ENCODE measurements at places on chromosomes 5 and 9.

DNA sequence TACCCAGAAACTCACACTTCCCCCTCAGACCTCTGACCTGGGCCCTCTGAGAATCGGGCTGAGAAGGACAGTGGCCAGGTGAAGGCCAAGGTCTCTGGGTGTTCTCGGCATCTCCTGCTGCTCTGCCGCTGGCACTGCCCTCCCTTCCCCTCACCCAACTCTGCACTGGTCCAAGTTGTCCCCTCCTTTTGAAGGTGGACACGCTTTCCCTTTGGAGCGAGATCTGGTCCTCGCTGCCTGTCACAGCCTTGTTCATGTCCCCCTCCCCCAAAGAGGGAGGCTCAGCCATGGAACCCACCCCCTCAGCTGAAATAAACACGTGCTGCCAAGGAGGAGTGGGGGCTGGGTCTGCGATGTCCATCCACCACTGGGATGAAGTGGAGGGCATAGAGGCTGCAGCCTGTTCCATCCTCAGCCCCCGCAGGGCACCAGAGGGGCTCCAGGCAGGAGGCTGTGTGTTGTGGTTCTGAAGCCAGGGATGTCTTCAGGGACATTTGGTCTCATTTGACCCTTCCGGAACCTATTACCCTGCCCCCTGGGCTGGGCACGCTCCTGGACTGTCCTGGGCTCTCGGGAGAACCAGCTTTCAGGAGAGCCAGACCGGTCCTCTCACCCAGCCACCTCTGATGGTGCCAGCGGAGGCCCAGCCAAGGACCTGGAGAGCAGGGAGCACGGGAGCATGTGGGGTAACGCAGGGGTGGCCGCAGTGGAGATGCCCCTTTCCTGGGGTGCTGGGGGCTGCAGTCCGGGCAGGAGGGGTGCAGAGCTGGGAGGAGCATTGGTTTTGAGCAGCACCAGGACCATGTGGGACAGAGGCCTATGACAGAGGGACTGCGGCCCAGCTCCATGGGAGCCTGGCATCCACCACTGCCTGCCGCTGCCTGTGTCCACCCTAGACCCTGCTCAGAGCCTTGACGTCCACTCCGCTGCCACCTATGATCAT, 4.7 kb upstream of the LCN2 start:
- DNase-seq: no peak

DNA sequence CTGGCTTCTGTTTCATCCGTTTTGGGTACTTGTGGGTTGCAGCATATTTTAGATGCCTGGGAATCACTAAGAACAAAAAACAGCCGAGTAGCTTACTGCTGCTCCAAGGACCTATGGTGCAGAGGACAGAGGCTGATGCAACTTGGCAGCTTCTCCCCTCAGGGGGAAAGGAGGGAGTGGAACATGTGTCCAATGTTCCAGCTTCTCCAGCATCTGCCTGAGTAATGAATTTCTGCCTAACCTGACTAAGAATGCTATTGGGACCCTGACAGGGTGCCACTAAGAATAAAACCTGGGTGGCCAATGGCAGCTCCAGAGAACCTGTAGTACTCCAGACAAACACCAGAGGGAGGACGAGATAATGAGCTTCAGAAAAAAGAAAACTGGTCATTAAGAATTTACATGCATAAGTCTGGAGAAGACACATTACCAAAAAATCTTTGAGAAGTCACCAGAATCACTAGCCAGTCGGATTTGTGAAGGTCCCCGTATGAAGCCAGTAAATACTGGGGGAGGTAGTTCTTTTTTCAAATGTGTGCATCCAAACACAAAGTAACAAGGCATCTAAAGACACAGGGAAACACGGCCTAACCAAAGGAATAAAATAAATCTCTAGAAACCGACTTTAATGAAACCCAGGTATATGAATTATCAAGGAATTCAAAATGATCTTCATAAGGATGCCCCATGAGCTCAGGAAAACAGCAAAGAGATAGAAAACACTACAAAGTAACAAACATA, 293.5 kb downstream of the HINT1 start:
- DNase-seq: no peak

DNA sequence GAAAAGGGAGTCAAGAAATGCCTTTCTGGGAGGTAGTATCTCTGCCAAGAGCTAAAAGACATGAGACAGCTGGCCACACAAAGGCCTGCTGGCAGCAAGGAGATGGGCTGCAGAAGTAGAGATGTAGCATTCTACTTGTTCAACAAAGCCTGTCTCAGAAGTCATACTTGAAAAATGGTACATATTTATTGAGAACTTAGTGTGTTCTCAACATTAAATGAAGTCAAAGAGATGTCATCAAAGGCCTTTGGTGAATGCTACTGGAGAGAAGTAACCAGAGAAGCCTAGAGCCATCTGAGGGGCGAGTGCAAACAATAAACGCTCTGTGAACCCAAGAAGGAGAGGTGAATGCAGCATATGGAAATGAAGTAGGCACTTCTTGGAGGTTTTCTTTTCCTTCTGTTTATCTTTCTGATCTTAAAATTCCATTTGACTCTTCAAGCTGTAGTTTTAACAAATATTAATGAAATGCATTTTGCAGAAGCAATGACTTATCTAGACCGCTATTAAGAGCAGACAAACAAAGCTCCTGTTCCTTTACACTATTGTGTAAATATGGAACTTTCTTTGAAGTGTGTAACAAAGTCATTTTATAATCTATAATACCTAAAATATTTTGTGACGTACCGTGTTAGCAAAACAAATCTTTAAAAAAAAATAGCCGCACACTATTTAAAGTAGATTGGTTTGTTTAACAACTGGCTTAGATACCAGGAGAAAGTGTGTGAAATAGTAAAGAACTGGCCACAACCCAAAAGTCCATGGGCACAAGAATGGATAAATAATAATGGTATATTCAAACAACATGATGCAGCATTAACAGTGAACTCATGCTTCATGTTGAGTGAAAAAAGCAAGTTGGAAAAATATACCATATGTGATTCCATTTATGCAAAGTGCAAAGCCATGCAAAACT, 70.2 kb downstream of the ZNF608 start:
- DNase-seq: no peak

DNA sequence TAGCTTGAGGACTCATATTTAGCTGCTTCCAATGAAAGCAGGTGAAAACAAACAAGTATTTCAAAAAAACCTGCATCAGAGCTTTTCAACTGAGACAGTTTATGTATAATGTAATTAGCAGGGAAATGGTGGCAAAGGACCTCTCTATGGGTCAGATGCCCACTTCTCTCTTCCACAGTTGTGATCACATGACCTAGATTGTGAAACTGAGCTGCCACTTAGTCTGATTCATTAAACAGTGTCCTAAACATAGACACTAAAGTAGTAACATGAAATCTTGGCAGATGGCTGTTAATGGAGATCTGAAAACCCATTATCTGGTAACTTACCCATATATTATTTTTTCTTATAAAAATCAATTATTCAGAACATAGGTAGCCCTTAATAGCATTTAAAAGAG, 663.6 kb upstream of the RIOK2 start:
- DNase-seq: no peak

GRCh38 chr9:12595400-12595799, 97.8 kb upstream of the TYRP1 start:
- no peak for DNase-seq

GRCh38 chr5:137032929-137033328, 466.2 kb downstream of the SPOCK1 start:
- no peak for DNase-seq

DNA sequence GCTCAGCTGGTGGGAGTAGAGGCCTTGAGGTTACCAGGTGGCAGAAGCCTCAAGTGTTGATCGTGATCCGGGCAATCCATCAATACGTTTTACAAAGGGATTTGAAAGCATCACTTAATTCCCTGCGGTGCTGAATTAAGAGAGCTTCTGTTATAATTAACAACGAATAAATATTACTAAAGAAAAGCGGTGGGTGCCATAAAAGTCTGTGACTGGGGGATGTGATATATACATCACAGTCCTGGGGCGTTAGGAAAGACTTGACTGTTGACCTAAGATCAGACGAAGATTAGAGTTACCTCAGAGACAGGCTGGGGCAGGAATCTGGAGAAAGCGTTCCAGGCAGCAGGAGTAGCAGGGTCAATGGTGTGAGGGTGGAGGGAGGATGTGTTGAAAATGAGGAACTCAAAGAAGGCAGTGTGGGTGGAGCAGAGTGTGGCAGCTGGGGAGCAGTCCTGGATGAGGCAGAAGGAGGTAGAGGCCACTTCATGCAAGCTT, 6.7 kb upstream of the C5orf63 start:
- DNase-seq: no peak

DNA sequence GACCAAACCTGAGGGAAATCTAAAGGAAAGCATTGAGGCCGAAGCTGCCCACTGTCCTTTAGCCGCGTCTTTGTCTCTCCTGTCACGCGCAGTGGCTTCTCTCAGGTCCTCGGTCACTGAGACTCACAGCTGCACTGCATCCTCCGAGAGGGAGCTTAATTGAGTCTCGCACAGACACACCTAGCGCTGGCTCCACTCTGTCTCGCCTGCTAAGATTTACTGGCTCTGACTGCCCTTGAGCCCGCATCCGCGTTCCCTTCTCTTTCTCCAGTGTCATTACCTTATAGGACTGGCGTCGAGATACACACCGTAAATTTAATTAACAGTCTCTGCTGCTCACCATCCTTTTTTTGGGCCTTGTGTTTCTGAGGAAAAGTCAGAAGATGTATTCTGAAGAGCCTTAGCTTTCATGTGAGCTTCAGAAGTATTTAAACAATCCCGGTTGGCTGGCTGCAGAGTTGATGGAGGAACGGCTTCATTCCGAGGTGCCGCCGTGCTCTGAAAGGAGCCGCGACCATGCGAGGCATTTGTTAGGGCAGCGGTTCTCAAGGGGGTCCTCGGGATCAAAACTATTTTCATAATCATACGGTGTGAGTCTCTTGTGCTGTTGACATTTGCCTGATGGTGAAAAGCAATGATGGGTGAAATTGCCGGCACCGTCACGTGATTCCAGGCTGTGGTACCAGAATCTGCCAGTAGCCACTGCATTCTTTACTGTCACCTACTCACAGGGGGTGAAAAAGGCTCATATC, 58.3 kb downstream of the GPR107 start:
- DNase-seq: no peak

GRCh38 chr9:19931098-19931890, 142.5 kb upstream of the SLC24A2 start:
- DNase-seq: no peak

GRCh38 chr5:172905346-172906140, 53.7 kb upstream of the RPL26L1 start:
- DNase-seq: no peak

DNA sequence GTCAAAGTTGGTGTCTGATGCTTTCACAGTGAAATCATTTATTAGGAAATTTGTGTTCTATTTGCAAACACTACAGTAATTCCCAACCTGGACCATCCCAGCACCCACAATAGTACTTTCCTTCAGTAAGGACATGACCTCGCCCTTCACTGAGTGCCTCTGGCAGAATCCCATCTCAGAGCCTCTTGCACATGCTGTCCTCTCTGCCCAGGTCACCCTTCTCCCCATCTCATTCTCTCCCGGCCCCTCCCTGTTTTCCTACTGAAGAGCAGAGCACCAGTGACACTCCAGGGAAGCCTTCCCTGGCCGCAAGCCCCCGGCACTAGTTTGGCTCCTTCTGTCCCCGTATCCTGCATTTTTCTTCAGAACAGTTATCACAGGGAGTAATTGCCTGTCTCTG, 220.4 kb downstream of the MAPKAP1 start:
- DNase-seq: no peak

- DNase-seq: no peak
Measured at GRCh38 chr5:169162407-169162806, 138.5 kb downstream of the SLIT3 start.

- DNase-seq: no peak
Measured at GRCh38 chr5:139635606-139636206, 12.4 kb upstream of the CXXC5 start.

DNA sequence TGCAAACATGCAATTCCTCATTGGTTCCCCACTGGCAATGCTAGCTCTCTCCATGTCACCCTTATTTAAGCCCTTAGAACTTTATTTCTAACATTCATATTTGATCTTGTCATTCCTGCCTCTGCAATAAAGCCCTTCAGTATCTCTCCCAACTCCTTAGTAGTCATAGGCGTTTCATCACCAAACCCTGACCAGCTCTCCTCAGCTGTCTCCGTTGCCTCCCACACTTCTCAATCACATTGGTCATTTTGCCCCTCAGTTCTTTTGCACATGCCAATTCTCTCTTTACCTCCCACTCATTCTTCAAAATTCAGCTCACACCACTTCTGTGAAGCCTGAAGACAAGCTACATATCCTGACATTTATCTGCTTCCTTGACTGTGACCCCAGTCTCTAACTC, 2.8 kb upstream of the RUSC2 start:
- DNase-seq: no peak

GRCh38 chr9:123129423-123129822, 96.0 kb downstream of the GPR21 start:
- no peak for DNase-seq

- no peak for DNase-seq
Measured at GRCh38 chr9:100486479-100487176, 13.7 kb downstream of the TMEFF1 start.

- no peak for DNase-seq
Measured at GRCh38 chr5:139641116-139642080, 6.8 kb upstream of the CXXC5 start.

- DNase-seq: no peak
Measured at GRCh38 chr9:7209990-7210389, 452.2 kb downstream of the KDM4C start.

- no peak for DNase-seq
Measured at GRCh38 chr5:82285206-82285605, 7.1 kb upstream of the RPS23 start.

GRCh38 chr9:4020038-4020754, 279.7 kb downstream of the GLIS3 start:
- DNase-seq: no peak

GRCh38 chr5:31755676-31756230, 116.8 kb downstream of the PDZD2 start:
- no peak for DNase-seq

DNA sequence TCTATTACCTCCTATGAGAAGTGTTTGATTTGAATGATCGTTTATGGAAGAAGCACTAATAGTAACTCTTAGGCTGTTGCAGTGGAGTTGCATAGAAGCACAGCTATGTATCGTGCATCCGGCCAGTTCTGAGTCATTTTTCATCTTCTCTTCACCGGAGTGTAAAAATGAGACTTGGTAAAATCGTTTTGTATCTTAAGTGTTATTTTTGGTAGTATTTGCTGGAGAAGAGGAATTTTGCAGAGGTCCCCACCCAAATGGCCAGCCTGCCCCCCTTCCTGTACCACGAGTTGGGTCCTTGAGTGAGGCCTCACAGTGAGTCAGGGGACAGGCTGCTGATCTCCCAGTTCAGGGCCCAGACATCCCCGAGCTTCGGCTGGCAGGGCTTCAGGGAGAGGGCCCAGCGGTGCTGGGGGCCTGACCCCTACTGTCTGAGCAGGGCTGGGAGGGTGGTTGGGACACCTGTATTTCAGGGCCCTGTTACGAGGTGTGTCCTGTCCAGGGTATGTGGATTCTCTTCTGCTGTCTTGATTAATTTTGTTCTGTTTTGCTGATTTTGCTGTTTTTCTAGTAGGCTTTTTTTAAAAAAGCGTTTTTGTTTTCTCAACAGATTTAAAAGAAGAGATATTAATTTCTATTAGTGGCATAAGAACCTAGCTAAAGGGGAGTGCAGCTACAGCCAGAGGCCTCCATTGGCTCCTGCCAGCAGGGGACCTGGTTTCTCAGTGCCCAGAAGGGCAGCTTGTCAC, 210.8 kb downstream of the TRIO start:
- DNase-seq: no peak

- DNase-seq: no peak
Measured at GRCh38 chr9:118306801-118307200, 602.6 kb downstream of the TLR4 start.
